ENCODE measurements at places on chromosomes 6 and 20. TPM values are rescaled to one million over a fixed set of nuclear protein-coding genes. Genes with fewer than 3 reads are reported as not detected.

DEF6 gene
- 23.6 TPM for total RNA-seq

FAM83B gene
- not detected for total RNA-seq

DNA sequence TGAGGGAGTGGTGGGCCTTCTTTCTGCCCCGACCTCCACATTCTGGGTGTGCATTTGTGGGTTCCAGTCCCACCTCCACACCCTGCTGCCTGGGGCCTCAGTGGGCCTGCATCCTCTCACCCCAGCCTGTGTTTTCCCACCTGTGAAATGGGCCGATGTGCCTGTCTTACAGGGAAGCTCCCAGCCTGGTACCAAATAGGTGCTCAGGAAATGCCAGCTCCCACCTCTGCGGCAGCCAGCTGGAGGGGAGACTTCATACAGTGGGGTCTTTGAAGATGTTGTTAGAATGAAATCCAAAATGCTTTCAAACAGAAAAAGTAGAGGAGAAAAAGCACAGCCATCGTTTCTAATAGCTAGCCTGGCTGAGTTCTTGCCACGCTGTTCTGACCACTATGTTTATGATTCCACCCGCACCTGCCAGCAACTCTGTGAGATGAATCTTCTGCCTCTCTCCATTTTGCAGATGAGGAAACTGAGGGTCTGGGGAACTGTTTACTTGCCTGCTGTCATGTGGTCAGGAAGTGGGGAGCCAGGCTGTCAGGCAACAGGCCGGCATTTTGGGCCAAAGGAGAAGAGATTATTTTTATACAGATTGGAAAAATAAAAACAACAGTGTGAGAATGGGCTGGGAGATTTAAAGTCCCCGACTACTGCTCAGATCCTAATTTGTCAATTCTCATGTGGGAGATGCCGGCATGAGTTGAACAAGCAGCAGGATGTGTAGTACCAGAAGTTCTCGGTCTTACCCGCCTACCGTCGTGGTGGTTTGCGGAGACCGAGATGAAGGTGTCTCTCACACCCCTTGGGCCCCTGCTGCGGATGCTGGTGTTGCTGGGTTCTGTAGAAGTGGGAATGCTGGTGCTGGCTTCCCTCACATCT, 4.6 kb downstream of the TMEM181 start:
- no peak for DNase-seq

GRCh38 chr6:112330071-112330878, 16.9 kb upstream of the RFPL4B start:
- peak; percentile 67 for DNase-seq

DNA sequence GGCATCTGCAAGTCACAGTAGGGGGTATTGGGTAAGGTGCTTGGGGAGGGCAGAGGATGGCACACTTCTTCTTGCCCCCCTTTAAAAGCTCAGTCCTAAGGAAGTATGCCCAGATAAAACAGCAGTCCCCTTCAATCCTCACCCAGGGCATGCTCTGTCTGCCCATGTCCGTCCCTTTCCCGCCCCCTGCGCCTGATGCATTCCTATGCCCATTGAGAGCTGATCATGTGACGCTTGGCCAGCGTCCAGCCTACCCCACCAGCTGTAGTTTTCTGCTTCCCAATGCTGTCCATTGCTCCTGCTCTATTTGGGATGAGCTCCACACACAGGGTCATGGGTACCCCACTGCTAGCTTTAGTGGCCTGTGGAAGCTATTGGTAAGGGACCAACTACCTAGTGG, 8.3 kb downstream of the SIGLEC1 start:
- no peak for DNase-seq

TSBP1 gene
- not detected for total RNA-seq

DNA sequence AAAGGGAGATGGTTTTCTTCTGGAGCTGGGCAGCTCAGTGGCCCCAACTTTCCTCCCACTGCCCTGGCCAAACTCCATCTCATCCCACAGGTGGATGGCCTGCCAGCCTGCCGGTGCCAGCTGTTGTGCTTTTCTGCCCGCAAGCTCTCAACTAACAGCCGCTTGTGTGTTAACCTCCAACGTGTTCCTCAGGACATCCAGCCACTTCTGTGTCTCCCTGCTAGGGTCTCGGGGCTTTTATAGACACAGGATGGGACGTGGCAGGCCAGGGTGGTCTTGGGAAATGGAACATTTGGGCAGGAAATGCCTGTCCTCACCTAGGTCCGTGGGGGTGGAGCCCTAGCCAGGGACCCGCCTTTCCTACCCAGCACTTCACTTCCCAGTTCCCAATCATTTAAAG, 171.1 kb upstream of the RGS17 start:
- DNase-seq, result no peak

- DNase-seq, result peak; percentile 21
Observed at GRCh38 chr6:151647976-151648639, 154.3 kb downstream of the CCDC170 start.
